ENCODE measurements at places on chromosomes 2 and 18. TPM values are rescaled to one million over a fixed set of nuclear protein-coding genes. Genes with fewer than 3 reads are reported as not detected.

Gene ADAM23
- 0.78 TPM for total RNA-seq

Gene IL1RL2
- total RNA-seq: 5.2 TPM

Gene NAT8
- not detected for total RNA-seq

Gene TNFAIP6
- 1.9 TPM for total RNA-seq

Gene NOSTRIN
- 31.4 TPM for total RNA-seq

Gene B3GNT2
- total RNA-seq: 16.9 TPM

Gene CCDC68
- total RNA-seq: 16.5 TPM

Gene COA5
- 39.4 TPM for total RNA-seq

Gene GAREM1
- total RNA-seq: 26.8 TPM

Gene UGT1A4
- 23.2 TPM for total RNA-seq

Gene MORN2
- 17.0 TPM for total RNA-seq

Gene ARHGAP25
- total RNA-seq: 14.7 TPM

Gene PLEKHH2
- 9.8 TPM for total RNA-seq

Gene RNF103
- total RNA-seq: 27.6 TPM

Gene RPIA
- 21.7 TPM for total RNA-seq

Gene CGREF1
- total RNA-seq: 1.9 TPM

Data from ureter (tissue), 1 donor.